ENCODE measurements at places on chromosomes 12 and 14.

- no peak for DNase-seq
These were observed 66.7 kb downstream of the CCDC88C start for GRCh38 chr14:91350813-91351511.

GRCh38 chr12:78865516-78865915 is 942 bp downstream of the SYT1 start:
- DNase-seq = no peak

DNA sequence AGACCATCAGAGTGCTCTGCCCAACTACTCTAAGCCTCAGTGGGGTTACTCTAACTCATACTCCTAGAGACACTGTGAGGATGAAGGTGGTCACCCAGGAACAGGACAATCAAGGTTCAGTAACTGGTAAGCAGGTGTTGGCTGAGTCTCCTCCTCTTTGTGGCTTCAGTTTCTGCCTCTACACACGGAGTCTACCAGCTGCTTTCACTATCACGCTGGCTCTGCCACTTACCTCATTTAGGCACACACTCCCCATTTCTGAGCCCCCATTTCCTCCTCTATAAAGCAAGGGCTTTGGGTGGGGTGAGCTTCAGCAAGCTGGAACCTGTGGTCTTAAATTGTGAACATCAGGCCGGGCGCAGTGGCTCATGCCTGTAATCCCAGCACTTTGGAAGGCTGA is 7.3 kb upstream of the TCHP start:
- no peak for DNase-seq

- DNase-seq = no peak
These were observed 37.7 kb downstream of the ADAM21 start for GRCh38 chr14:70489579-70490200.

- DNase-seq = no peak
These were observed 68.2 kb downstream of the PAH start for GRCh38 chr12:102848832-102849231.

- peak; percentile 3 for DNase-seq
These were observed 39.6 kb downstream of the DNAH10 start for GRCh38 chr12:123801573-123802178.

DNA sequence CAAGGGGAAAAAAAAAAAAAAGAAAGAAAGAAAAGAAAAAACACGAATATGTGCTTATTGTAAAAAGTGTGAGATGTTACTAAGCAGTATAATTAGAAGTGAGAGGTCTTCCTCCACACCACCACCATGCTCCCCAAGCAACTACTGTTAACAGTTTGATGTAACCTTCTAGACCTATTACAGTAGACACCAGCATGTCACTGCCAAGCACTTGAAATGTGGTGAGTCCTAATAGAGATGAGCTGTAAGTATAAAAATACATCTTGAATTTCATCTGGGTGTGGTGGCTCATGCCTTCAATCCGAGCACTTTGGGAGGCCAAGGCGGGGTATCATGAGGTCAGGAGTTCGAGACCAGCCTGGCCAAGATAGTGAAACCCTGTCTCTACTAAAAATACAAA is 8.1 kb upstream of the SNRNP35 start:
- no peak for DNase-seq

DNA sequence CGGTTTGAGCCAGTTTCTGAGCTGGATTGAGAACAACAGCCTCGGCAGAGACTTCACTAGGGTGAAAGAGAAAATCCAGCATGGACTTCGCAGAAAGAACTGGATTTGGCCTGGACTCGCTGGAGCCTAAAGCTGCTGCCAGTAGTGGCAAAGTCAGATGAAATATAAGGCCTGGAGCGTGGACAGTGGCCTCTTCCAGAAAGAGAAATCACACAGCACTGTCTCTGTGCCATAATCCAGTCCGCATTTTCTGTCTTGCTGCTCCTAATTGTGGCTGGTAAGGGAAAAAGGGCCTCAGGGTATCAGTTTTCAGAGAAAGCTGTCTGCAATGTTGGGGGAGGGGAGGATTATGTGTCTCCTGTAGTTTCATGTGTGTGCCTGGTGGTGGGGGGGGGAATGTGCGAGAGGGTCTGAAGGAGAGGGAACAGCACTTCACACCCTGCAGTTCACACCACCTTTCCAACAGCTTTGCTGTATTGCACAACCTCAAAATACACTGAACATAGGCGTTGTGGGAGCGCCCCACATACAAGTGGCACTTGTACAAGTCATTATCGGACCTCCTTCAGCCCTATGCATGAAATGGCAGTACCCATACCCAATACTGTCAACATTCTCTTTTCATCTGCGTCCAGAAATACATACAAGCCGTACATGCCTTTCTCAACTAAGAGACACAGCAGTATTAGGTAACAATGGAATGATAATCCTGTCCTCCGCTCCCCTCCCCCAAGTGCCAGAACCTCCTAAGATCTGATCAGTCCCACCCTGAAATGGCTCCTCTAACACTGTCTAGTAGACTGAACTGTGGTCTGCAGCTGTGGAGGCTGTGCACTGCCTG is 107.5 kb upstream of the ATF7IP start:
- DNase-seq = peak; percentile 92

DNA sequence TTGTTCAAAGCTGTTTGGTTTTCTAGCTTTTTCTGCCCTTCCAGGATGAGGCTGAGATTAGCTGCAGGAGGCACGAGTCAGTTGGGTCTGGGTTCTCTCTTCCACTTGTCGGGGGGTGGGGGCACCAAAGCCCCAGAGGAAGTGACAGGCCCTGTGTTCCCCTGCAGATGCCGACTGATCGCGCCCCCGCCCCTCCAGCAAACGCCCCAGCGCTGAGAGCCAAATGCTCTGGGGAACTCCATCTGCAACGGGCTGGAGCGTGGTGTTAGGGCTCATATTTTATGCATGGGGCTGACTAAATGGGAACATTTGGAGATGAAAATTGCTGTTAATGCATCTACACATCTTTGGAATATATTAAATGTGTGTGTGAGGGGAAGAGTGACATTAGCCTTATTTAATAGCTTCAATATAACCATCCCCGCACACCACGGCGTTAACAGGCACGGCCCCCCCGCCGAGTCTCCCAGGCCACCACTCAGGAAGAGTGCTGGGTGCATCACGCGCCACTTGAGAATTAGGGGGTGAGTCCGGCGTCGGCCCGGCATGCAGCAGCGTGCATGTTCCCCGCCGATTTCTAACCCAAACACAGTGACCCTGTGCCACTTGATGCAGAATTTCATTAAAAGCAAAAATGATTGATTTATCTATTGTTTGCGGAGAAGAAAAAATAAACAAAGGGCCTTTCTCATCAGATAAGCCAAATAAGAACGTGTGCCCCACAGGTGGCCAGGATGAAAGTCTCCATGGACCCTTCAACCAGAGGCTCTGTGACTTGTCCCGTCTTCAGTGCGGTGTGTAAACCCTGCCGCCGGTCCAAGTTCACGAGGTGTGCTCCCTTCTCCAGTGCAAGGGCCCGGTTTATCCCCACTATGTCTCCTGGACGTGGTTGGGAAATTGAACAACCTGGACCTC is 165.0 kb upstream of the RTL1 start:
- DNase-seq = no peak

DNA sequence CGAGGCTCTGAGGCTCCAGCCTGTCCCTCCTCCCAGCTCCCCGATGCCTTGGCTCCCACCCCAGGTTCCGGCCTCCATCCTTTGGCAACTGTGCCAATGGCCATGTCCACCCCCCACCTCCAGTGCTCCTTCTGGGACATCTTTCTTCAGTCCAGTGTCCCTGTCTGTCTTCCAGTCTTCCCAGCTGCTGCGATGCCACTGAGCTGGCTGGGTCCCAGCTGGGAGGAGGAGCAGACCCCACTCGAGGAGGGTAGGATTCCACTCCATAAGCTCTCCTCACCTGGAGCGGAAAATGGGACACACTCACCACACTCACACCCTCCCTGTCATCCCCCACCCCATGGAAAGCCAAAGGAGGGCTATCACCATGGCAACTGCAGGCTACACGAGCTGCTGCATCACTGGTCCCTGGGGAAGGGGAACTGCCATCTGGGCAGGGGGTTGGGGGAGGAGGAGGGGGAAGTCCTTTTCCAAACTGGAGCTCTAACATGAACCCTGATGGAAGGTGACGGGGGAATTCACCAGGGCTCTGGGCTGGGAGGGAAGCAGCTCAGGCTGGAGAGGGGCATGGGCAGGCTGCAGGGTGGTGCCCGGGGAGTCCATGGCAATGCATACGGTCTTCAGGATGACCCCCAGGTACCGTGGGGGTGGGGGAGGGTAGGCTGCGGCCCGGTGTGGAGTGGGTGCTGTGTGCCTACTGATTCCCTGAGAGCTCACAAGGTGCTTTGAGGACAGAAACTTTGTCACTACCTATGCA is 94.3 kb downstream of the LRRC74A start:
- no peak for DNase-seq

- peak; percentile 53 for DNase-seq
These were observed 106.4 kb downstream of the ARF6 start for GRCh38 chr14:49999146-49999761.

- no peak for DNase-seq
These were observed 121.6 kb downstream of the NUBPL start for GRCh38 chr14:31682768-31683167.

DNA sequence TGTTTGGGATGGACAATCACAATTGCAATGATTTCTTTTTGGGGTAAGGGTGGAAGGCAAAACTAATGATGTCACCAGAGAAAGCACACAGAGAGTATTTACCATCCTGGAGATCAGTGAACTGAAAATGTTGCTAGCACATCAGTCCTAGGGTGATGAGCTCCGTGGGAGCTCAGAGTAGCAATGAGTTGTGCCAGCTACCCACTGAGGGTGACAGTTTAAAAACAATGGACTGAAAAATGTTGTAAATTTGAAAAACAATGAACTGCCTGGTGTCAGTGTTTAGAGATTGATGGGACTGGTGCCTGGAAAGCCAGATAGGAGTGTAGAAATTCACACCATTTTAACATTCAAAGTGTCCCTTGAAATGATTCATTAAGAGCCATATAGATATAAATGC is 198.5 kb downstream of the ATP23 start:
- DNase-seq = no peak

GRCh38 chr12:2999265-2999841 is 40.2 kb downstream of the TEAD4 start:
- no peak for DNase-seq

- no peak for DNase-seq
These were observed 501.2 kb downstream of the PCNX1 start for GRCh38 chr14:71408362-71409030.

DNA sequence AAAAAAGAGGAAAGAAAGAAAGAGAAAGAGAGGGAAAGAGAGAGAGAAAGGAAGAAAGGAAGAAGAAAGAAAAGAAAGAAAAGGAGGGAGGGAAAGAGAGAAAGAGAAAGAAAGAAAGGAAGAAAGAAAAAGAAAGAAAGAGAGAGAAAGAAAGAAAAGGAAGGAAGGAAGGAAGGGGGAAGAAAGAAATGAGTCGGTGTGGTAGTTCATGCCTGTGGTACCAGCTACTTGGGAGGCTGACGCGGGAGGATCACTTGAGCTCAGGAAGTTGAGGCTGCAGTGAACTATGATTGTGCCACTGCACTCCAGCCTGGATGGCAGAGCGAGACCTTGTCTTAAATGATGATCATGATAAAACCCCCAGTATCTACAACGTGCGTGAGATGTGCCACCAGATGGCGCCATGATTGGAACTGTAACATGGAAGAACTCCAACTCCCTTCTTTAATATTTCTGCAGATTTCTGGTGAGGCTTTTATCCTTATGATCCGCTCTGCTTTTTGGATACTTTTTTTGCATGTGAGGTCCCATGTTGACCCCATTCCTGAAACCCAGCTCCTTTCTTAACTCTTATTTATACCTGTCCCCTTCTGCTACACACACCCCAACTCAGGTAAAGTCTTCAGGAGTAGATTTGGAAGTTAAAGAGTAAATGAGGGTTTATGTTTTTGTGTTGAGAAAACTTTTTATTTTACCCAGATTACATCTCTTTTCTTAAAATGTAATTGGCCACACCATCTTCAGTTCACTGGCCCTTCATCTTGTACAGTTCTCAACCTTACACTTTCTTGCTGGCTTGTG is 25.6 kb downstream of the RNASE10 start:
- peak; percentile 8 for DNase-seq

GRCh38 chr14:106538201-106538600 is 1011.8 kb downstream of the TMEM121 start:
- no peak for DNase-seq

DNA sequence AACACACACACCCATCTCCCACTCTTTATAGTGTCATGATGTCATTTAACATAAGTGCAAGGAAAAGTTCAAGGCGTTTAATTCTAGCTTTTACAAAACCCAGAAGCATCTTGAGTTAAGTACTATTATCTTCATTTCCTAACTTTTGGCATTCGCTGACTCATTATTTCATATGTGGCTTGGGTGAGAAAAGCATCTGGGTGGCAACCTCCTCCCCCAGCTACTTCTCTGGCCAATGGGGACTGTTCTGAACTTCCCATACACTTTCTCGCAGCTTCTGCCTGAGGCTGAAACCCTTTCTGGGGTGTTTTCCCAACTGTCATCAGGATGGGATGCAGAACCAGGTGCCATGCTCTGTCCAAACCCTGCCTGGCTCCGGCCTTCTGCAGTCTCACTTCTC is 2.8 kb upstream of the MARK3 start:
- DNase-seq = peak; percentile 49

DNA sequence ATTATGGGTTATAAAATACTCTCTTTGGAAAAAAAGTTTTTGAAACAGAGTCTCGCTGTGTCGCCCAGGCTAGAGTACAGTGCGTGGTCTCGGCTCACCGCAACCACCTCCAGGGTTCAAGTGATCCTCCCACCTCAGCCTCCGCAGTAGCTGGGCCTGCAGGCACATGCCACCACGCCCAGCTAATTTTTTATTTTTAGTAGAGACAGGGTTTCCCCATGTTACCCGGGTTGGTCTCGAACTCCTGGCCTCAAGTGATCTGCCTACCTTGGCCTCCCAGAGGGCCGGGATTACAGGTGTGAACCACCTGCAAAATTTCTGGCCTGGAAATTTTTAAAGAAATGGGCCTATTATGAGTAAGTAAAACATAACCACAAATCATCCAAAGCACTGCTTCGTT is 3.8 kb downstream of the USP15 start:
- no peak for DNase-seq

DNA sequence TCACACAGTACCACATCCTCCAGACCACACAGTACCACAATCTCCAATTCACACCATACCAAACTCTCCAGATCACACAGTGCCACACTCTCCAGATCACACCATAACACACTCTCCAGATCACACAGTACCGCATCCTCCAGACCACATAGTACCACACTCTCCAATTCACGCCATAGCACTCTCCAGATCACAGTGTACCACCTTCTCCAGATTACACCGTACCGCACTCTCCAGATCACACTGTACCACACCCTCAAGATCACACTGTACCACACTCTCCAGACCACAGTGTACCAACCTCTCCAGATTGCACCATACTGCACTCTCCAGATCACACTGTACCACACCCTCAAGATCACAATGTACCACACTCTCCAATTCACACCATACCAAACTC is 184.9 kb downstream of the NTF3 start:
- DNase-seq = no peak

GRCh38 chr14:73422515-73422914 is 35.8 kb downstream of the NUMB start:
- no peak for DNase-seq

GRCh38 chr14:67068251-67068650 is 121.0 kb upstream of the GARIN2 start:
- no peak for DNase-seq
